ENCODE measurements at places on chromosomes 12 and 14.

DNA sequence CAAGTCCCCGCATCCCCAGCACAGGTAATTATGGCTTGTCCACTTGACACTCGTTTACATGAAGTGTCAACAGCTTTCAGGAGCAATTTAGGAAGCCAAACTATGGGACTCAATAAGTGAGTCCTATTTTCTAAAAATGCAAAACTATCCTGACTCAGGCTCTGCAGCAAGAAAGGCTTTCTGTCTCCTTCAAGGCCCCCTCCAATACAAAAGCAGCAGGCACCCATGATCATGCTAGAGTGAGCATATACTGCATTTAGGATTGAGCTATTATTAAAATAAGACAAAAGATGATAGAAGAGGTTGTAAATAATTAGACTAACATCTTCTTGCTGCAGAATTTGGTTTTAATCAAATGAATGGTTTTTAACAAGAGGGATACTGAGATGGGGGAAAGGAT is 3.2 kb downstream of the SIX6 start:
- DNase-seq: no peak

DNA sequence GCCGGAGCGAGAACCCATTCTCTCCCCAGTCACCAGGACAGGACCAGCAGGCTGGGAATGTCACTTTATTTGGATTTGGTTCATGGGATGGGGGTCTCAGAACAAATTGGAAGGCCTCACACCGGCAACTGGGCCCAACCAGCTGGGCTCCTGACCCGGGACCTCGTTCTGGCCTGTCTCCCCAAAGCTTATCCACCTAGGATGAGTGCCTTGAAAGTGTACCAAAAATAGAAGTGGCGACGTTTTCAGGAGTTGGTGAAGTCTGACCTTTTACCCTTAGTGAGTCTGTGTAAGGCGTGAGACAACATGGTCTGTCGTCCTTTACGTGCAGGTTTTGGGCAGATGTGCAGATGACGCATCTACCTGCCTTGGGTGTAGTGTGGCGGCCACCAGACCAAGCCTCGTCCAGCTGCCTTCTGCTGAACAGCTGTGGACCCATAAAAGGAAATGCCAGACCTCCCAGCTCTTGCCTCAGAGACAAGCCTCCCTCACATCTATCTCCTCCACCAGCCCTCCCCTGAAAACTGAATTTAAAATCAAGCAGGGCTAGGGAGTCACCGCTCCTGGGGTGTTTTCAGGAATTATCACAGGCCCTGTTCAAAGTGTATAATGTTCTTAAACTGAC is 36.6 kb upstream of the CLMN start:
- DNase-seq: no peak

- DNase-seq: no peak
Observed at GRCh38 chr12:20863056-20863455, 52.6 kb downstream of the SLCO1B3 start.

GRCh38 chr12:104427547-104427938 is 29.2 kb upstream of the CHST11 start:
- DNase-seq: peak; percentile 25

GRCh38 chr12:30806989-30807694 is 52.4 kb upstream of the CAPRIN2 start:
- peak; percentile 68 for DNase-seq

All from CD4-positive, alpha-beta T cell treated with Interleukin-17A for 1 hour (primary cell).